ENCODE measurements at places on chromosomes 2 and 18.

DNA sequence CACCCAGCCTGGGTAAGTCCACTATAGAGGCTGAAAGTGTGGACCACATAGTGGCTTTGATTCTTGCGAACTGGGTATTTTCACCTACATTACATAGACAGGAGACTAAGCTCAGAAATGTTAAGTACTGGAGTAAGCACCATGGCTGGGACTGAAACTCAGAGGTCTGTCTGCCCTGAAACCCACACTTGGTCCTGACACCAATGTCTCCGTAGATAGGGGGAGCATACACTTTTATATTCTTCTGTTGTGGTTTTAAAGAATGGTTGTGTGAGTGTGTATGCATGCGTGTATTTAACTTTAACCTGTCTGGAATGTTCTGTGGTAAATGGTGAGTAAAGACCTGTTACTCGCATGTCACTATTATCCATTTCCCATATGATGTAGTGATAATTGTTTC is 10.3 kb upstream of the NPPC start:
- DNase-seq: peak; percentile 30

- DNase-seq: no peak
These were observed 59.2 kb downstream of the TWIST2 start for GRCh38 chr2:238906936-238907716.

GRCh38 chr2:60140185-60140584 is 413.3 kb downstream of the BCL11A start:
- no peak for DNase-seq

DNA sequence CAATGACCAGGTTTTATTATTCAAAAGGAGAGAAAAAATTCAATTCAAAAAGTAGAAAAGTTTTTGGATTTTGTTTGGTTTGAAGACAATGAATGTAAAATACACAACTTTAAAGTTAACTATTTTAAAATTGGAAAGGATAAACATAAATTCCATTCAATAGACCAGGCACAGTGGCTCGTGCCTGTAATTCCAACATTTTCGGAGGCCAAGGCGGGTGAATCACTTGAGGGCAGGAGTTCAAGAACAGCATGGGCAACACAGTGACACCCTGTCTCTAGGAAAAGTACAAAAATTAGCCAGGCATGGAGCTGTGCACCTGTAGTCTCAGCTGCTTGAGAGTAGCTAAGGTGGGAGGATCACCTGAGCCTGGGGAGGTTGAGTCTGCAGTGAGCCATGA is 54.7 kb downstream of the SCN9A start:
- no peak for DNase-seq

DNA sequence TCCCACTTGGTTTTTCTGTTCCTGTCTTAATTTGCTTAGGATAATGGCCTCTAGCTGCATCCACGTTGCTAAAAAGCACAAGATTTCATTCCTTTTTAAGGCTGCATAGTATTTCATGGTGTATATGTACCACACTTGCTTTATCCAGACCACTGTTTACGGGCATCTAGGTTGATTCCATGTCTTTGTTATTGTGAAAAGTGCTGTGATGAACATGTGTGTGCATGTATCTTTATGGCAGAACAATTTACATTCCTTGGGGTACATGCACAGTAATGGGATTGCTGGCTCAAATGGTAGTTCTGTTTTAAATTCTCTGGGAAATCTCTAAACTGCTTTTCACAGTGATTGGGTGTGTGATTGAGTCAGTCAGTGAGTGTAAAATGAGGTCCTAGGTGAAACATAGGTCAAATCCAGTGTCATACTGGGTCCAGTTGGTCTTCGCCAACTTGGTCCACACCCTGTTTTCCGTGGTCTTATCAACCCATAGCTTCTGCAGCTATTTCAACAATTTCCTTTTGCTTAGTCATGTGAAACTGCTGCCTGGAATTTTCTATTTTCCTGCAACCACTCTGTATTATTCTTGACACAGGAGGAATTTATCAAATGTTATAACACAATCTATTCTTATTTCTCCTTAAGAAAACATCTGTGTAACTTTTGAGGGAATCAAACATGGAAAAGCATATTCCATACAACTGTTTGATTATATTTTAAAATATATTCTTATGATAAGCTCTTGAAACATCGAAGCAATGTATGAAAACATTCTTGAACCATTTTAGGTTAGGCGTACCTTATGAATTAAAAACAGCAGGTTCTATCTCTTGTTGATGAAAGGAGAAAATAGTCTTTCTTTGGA is 82.9 kb downstream of the ADCYAP1 start:
- DNase-seq: peak; percentile 70

- DNase-seq: peak; percentile 42
These were observed 87.8 kb downstream of the UPP2 start for GRCh38 chr2:158189526-158189925.

GRCh38 chr2:119113489-119113770 is 45.1 kb downstream of the C1QL2 start:
- no peak for DNase-seq

GRCh38 chr2:3539836-3540235 is 18.3 kb downstream of the RNASEH1 start:
- DNase-seq: no peak

- DNase-seq: no peak
These were observed 46.1 kb upstream of the HPCAL1 start for GRCh38 chr2:10256515-10257031.

GRCh38 chr2:238644095-238645081 is 203.5 kb upstream of the TWIST2 start:
- peak; percentile 51 for DNase-seq

GRCh38 chr18:79941473-79942119 is 9.9 kb downstream of the SLC66A2 start:
- no peak for DNase-seq

- no peak for DNase-seq
These were observed 324.8 kb upstream of the GULP1 start for GRCh38 chr2:187966924-187967323.

DNA sequence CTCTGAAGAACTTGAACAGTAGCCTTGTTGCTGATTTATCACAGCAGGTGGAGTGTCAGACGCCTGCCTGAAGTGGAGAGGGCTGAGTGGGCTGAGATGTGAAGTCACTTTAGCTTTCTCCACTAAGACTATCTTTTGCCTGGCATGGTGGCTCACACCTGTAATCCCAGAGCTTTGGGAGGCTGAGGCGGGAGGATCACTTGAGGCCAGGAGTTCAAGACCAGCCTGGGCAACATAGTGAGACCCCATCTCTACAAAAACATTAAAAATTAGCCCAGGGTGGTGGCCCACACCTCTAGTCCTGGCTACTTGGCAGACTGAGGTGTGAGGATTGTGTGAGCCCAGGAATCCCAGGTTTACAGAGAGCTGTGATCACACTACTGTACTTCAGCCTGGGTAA is 60.6 kb upstream of the TTC39C start:
- DNase-seq: no peak

GRCh38 chr2:190553254-190553653 is 18.7 kb upstream of the NEMP2 start:
- DNase-seq: no peak

GRCh38 chr2:172999641-173000386 is 75.8 kb upstream of the MAP3K20 start:
- peak; percentile 89 for DNase-seq

GRCh38 chr2:33134086-33134771 is 187.5 kb downstream of the LTBP1 start:
- DNase-seq: peak; percentile 92

GRCh38 chr18:32276256-32276655 is 86.4 kb downstream of the MEP1B start:
- DNase-seq: no peak

DNA sequence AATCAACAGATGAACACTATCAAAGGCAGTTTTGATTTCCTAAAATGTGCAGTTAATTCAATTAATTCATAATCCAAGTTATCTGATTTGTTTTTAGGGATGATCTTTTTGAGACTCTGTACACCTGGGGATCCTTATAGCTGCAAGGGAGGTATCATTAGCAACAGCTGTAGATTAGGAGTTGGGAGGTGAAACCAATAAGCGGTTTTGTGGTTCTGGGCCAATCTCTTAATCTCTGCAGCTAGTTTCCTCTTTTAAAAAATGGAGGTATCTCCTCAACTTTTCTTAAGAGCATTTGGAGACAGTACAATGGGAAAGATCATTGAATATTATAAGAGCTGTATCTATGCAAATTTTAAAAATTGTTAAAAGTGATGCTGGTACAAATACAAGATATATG is 126.0 kb downstream of the MC4R start:
- no peak for DNase-seq

GRCh38 chr2:229301237-229301636 is 30.1 kb upstream of the PID1 start:
- no peak for DNase-seq

GRCh38 chr2:82395531-82395930 is 2063.5 kb downstream of the SUCLG1 start:
- no peak for DNase-seq

DNA sequence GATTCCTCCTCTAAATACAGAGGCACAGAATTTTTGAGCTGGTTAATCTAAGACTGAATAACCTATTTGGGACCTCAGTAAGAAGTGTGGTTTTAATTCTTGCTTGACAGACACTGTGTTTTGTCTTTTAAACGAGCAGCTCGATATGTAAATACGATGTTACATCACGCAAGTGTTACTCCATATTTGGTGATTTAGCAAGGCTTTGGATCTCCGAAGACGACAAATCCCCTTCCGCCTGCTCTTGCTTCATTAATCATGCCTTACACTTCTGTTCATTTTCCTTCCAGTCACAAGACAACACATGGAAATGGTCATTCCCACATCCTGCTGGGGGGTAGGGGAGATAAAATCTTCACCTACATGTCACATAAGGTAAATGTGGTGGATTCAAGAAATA is 9.4 kb downstream of the BCL11A start:
- DNase-seq: no peak

GRCh38 chr2:172821370-172822338 is 86.0 kb downstream of the RAPGEF4 start:
- no peak for DNase-seq

- DNase-seq: no peak
These were observed 97.8 kb downstream of the RTN4 start for GRCh38 chr2:54952425-54952824.

GRCh38 chr18:55588870-55589595 is 1.0 kb upstream of the TCF4 start:
- peak; percentile 15 for DNase-seq

GRCh38 chr18:51185075-51185474 is 12.4 kb downstream of the MEX3C start:
- no peak for DNase-seq

DNA sequence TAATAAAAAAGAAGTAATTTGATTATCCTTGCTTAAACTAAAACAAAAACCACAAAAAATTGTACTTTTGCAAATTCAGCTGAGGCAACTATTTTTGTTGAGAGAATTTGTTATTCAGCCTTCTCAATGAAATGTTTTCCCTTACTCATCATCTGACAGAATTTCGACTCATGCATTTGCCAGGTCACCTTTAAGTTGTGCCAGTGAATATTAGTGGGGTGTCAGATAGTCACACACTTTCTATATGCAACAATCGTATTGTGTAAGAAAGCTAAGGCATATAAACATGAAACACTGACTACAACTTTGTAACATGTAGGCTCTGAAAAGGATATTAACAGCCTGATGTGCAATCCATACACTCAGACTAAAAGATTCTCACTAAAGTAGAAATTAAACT is 1653.1 kb upstream of the SLC39A10 start:
- DNase-seq: no peak
